Fibroblast of skin of left quadriceps (primary cell): ENCODE measurements at places on chromosomes 5 and 9.
A peak's percentile ranks its signal among the peaks of the same experiment; 100 is the strongest.

- no peak for DNase-seq
These were observed 53.9 kb downstream of the BARX1 start for GRCh38 chr9:93900971-93901861.

GRCh38 chr5:53359916-53360517 lies 120.4 kb upstream of the FST start:
- peak; percentile 51 for DNase-seq

GRCh38 chr5:72486371-72486770 lies 20.8 kb downstream of the ZNF366 start:
- peak; percentile 7 for DNase-seq

GRCh38 chr5:164652276-164652660 lies 1146.8 kb downstream of the MAT2B start:
- no peak for DNase-seq

DNA sequence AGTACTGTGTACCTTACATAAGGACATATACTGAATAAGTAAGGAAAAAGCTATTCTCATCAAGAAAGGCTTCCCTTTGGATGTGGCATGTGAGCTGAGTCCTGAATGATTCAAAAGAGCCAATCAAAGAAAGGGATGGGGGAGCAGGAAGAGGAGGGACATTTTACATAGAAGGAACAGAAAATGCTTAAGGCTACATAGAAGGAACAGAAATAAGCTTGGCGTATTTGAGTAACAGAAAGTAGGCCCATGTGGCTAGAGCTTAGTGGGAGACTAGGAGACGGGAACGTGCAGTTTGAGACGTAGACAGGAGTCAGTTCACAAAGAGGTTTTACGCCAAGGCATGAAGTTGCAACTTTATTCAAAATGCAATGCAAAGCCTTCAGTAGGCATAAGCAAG lies 126.3 kb downstream of the CEMIP2 start:
- DNase-seq: no peak

GRCh38 chr5:149827546-149827945 lies 97.4 kb downstream of the PPARGC1B start:
- DNase-seq: no peak

GRCh38 chr5:135397084-135397483 lies 1.9 kb downstream of the MACROH2A1 start:
- no peak for DNase-seq

GRCh38 chr5:56269216-56269927 lies 36.2 kb upstream of the ANKRD55 start:
- no peak for DNase-seq

- no peak for DNase-seq
These were observed 75.6 kb upstream of the SH3PXD2B start for GRCh38 chr5:172529896-172530295.

- DNase-seq: no peak
These were observed 3.1 kb downstream of the URM1 start for GRCh38 chr9:128374221-128374675.

GRCh38 chr9:89440046-89440445 lies 57.9 kb downstream of the SEMA4D start:
- no peak for DNase-seq

GRCh38 chr5:108672639-108673038 lies 75.1 kb upstream of the FER start:
- no peak for DNase-seq

- peak; percentile 95 for DNase-seq
These were observed 716.4 kb downstream of the SEMA5A start for GRCh38 chr5:8829323-8830029.

- no peak for DNase-seq
These were observed 139.1 kb upstream of the ADRA1B start for GRCh38 chr5:159777049-159777660.

GRCh38 chr5:79689541-79690466 lies at the start of gene CMYA5:
Gene CMYA5 (plus strand): TSS chr5:79689836. CDS start chr5:79689908, 72 bp downstream.
- no peak for DNase-seq

DNA sequence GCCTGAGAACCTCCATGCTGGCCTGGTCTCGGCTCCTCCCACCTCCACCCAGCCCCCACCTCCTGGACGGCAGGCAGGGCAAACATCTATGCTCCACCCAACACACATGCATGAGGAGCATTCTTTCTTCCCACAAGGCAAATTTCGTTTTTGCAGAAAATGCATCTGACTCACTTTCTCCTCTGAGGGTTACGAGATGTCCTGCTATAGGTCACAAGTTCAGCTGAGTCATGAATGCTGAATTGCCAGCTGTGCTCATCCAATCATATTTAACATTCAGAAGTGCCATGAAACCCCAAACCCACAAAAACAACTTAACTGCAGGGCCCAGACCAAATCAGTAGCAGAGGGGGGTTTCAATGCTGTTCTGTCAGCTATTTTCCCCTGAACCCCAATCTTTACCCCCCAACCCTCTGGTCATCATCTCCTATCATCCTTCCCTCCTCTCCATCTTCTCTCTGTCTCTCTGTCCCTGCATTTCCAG lies 39.0 kb upstream of the OSMR start:
- peak; percentile 79 for DNase-seq
